Activated naive CD4-positive, alpha-beta T cell treated with anti-CD3 and anti-CD28 coated beads for 36 hours (primary cell): ENCODE measurements at places on chromosomes 6 and 20.

DNA sequence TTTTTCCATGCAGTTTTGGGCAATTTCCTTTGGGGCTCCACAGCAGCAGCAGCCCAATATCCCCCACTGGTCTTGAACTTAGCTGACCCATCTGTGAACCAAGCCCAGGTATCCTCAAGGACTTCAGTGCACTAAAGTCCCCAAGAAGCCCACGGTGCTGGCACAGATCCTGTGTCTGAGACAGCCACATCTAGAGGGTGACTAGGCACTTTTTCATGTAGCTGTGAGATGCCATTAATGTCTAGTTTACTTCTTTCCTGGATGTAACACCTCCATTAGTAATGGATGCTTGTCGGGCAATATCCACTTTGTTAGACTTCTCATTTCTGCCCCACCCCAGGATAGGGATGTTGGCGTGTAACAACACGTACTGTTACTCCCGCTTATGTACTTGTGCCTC, 176.2 kb upstream of the PROKR2 start:
- DNase-seq, result no peak

DNA sequence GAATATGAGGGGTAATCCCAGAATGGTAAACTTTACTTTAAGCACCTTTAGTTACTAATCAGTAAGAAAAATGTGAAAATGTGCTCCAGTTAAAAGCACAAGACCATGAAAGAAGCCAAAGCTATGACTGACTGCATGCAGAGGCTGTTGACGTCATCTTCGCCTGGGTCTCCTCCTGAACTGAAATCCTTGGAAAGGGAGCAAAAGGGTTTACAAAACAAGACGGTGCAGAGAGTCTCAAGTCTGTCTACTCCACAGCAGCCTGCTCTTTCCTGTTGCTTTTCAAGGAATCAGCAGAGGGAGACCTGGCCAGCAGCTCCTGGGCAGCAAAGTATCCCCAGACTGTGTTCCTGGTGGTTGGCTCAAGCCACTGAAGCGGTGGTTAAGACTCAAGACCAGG, 10.2 kb downstream of the FKBP1A start:
- no peak for DNase-seq

GRCh38 chr6:163730246-163731210, 316.0 kb downstream of the QKI start:
- no peak for DNase-seq

DNA sequence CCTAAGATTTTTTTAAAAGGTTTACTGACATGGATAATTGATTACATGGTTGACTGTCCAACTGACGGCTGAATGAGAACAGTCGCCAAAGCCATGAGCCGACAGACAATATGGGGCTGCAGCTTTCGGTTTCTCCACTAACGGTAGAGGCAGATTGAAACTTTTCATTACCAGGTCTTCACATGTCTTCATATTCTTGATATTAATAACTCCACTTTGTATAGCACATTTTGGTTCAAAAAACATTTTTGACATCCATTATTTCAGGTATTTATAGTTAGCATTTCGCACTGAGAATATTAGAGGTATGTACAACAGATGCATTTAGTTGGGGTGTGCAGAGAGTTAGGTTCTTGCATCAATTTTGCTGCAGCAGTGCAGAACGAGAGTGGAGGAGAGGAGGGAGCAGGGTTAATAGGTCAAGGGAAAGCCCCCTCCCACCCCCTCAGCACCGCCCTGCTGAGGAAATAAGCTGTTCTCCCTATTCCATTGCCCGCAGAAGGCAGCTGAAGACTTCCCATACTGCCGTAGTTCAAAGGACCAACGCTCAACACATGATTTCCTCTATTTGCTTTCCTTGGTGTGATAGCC, 73.6 kb upstream of the ADTRP start:
- no peak for DNase-seq
